Activated CD8-positive, alpha-beta memory T cell treated with anti-CD3 and anti-CD28 coated beads, Interleukin-2, amount 10 ng/mL, durations not matched to agents 7 days and 5 days (primary cell): ENCODE measurements at places on chromosomes 5 and 9. TPM values are rescaled to one million over a fixed set of nuclear protein-coding genes. Genes with fewer than 3 reads are reported as not detected.

GRCh38 chr9:108073823-108074222 is 584.3 kb upstream of the KLF4 start:
- no peaks in the 10 kb centered on the region for H3K36me3 ChIP-seq
- H3K4me3 ChIP-seq = no peak overlapping the region
- DNase-seq = no peak
- H3K27ac ChIP-seq = no peak overlapping the region
- H3K4me1 ChIP-seq = no peaks in the 10 kb centered on the region
- H3K27me3 ChIP-seq = no peaks in the 10 kb centered on the region

- no peak overlapping the region for H3K27ac ChIP-seq
- DNase-seq = no peak
- H3K4me1 ChIP-seq = peaks cover 6% of the 10 kb centered on the region
Measured at GRCh38 chr5:1479581-1480188, 34.4 kb upstream of the SLC6A3 start.

GRCh38 chr5:134092875-134093274 is 21.6 kb upstream of the TCF7 start:
- H3K36me3 ChIP-seq = no peaks in the 10 kb centered on the region
- H3K4me3 ChIP-seq = no peak overlapping the region
- peaks cover 74% of the 10 kb centered on the region for H3K27me3 ChIP-seq
- peaks cover 6% of the 10 kb centered on the region for H3K4me1 ChIP-seq

- H3K27ac ChIP-seq = no peak overlapping the region
- H3K4me3 ChIP-seq = no peak overlapping the region
- no peaks in the 10 kb centered on the region for H3K36me3 ChIP-seq
- H3K27me3 ChIP-seq = no peaks in the 10 kb centered on the region
Measured at GRCh38 chr9:125963932-125964331, 216.8 kb downstream of the PBX3 start.

DNA sequence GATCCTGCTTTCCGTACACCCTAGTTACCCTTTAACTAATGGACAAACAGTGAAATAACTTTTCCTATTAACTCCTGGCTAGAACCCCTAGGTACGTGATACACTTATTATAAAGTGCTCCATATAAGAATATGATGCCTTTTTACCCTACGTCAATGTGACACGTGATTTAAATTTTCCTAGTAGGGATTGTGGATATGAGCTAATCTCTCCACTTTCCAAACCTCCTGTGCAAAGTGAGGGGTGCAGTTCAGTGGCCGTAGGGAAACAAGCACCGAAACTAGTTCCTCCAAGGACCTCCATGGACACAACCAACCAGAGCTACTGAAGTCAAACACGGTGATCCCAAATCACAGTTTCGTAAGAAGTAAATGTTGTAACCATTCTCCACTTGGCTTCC is 19.3 kb downstream of the NFIB start:
- DNase-seq = no peak
- no peak overlapping the region for H3K4me3 ChIP-seq
- no peaks in the 10 kb centered on the region for H3K4me1 ChIP-seq
- H3K27ac ChIP-seq = no peak overlapping the region
- H3K36me3 ChIP-seq = no peaks in the 10 kb centered on the region

GRCh38 chr9:19162956-19163355 is 35.7 kb upstream of the PLIN2 start:
- no peaks in the 10 kb centered on the region for H3K27me3 ChIP-seq
- H3K27ac ChIP-seq = no peak overlapping the region
- H3K36me3 ChIP-seq = peaks cover 3% of the 10 kb centered on the region
- H3K4me1 ChIP-seq = peaks cover 20% of the 10 kb centered on the region
- no peak overlapping the region for H3K4me3 ChIP-seq

DNA sequence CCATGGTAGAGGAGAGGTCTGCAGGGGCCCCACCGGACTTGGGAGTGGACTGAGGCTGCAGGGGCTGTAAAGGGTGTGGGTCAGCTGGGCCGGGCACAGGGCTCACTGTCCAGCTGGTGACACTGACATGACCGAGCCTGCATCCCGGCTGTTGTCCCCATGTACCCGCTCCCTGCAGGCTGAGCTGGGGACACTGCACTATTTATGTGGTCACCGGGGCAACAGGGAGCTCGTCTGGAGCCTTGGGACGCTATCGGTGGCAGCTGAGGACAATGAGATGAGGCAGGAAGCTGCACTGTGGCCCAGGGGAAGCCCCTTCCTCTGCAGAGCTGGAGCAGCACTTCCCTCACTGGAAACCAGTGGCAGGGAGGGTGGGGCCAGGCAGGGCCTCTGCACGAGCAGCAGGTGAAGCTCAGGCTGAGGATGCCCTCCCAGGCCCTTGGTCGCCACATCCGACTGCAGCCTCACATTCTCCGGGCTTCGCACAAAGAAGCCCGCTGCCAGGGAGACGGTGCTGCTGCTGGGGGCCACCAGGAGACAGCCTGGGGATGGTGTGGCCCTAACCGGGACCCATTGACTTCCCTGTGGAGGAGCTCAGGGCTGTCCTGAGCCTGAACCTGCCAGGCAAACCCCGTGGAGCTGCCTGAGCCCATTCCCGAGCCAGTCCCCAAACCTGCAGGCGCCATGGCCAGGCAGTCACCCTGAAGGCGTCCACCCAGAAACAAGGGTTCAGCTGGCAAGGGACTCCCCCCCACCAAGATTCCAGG is 26.4 kb downstream of the ZDHHC11B start:
- H3K4me1 ChIP-seq = peaks cover 7% of the 10 kb centered on the region
- no peak overlapping the region for H3K4me3 ChIP-seq
- H3K36me3 ChIP-seq = no peaks in the 10 kb centered on the region
- H3K27me3 ChIP-seq = peaks cover 3% of the 10 kb centered on the region
- no peak overlapping the region for H3K27ac ChIP-seq

GRCh38 chr5:104734046-104734445 is 1171.5 kb upstream of the NUDT12 start:
- H3K4me1 ChIP-seq = no peaks in the 10 kb centered on the region
- no peaks in the 10 kb centered on the region for H3K27me3 ChIP-seq
- no peak for DNase-seq
- no peak overlapping the region for H3K4me3 ChIP-seq
- no peaks in the 10 kb centered on the region for H3K36me3 ChIP-seq
- H3K27ac ChIP-seq = no peak overlapping the region

GRCh38 chr5:157059891-157060290 is 975 bp upstream of the HAVCR1 start:
- H3K4me1 ChIP-seq = no peaks in the 10 kb centered on the region
- H3K27ac ChIP-seq = no peak overlapping the region
- H3K4me3 ChIP-seq = no peak overlapping the region

DNA sequence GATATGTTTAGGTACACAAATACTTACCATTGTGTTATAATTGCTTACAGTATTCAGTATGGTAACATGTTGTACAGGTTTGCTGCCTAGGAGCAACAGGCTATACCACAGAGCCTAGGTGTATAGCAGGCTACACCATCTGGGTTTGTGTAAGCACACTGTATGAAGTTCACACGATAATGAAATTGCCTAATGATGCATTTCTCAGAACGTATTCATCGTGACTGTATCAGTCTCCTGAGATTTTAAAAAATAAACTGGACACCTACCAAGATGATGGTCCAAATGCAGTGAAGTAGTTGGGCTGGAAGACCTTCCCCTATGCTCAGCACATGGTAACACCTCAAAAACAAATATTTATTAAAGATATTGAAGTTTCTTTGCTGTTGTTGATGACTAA is 103.3 kb upstream of the NFIB start:
- H3K4me1 ChIP-seq = no peaks in the 10 kb centered on the region
- H3K27ac ChIP-seq = no peak overlapping the region
- H3K4me3 ChIP-seq = no peak overlapping the region

DNA sequence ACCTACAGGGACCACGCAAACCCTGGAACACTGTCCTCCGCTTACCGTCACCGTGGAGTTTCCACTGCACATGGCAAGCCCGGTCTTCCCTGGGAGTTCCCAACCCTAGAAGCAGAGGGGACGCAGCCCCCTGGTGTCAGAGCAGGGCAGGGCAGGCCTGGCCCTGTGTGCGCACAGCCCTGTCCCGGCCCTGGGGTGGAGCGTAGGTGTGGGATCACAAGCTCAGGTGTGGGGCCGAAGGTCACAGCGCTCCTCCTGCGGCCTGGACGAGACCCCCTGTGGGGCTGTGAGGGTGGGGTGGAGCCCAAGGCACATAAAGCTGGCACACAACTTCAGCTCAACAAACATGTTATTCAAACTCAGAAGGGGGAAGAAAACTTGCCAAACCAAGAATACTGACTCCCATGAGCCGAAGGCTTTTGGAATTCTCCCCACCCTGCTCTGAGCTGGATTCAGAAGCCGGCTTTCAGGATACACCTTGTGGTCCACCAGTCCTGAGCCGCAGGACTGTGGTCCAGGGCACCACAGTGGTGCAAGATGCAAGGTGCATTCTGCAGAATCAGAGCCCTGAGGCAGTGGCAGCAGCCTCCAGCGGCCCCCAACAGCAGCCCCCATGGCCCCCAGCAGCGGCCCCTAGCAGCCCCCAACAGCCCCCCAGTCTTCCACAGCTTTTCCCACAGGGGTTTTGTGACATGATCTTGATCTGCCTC is 11.8 kb upstream of the EXOC3 start:
- no peaks in the 10 kb centered on the region for H3K27me3 ChIP-seq
- no peak overlapping the region for H3K4me3 ChIP-seq

FGFR4 gene
- total RNA-seq = 0.29 TPM

GNA14 gene
- not detected for total RNA-seq

DAPK1 gene
- total RNA-seq = 1.2 TPM

DRD1 gene
- total RNA-seq = not detected

SPARC gene
- total RNA-seq = 0.18 TPM

WDR38 gene
- not detected for total RNA-seq

ACTBL2 gene
- not detected for total RNA-seq

GLDC gene
- total RNA-seq = 6.3 TPM
